ENCODE measurements at places on chromosomes 11 and 22. TPM values are rescaled to one million over a fixed set of nuclear protein-coding genes. Genes with fewer than 3 reads are reported as not detected.

DNA sequence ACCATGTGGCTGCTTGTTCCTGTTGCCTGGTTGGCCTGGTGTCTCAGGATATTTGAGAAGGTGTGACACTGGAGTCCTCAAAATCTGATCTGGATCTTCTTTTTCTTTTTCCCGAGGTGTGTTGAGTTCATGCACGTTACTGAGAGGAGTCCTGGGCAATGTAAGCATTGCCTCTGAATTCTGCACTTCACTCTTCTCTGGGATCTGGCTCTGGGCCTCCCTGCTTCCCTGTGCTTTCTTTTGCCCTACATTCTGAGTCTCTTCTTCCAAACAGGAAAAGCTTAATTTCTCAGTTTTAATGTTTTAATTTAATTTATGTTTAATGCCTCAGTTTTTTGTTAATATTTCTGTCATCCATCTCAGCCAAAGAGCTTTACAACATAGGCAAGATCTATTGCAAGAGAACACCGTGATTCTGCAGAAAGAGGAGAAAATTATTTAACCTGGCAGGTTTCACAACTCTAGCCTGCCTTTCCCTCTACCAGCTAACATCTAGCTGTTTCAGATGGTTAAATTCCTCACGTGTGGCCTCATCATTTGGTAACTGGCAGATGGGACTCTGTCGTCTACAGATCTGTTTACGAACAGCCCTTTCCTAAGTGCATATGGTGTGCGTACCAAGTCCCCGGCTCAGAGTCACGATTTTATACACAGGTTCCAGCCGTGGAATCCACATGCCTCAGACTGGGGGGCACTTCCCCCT is 24.7 kb downstream of the LDLRAD3 start:
- no peak for DNase-seq
- H3K27me3 ChIP-seq, result no peaks in the 10 kb centered on the region
- no peaks in the 10 kb centered on the region for H3K36me3 ChIP-seq

- no peaks in the 10 kb centered on the region for H3K27me3 ChIP-seq
- no peak overlapping the region for H3K27ac ChIP-seq
- H3K4me1 ChIP-seq, result peaks cover 19% of the 10 kb centered on the region
- H3K36me3 ChIP-seq, result peaks cover 24% of the 10 kb centered on the region
- DNase-seq, result no peak
Observed at GRCh38 chr22:41664951-41665350, 23.7 kb downstream of the SNU13 start.

DNA sequence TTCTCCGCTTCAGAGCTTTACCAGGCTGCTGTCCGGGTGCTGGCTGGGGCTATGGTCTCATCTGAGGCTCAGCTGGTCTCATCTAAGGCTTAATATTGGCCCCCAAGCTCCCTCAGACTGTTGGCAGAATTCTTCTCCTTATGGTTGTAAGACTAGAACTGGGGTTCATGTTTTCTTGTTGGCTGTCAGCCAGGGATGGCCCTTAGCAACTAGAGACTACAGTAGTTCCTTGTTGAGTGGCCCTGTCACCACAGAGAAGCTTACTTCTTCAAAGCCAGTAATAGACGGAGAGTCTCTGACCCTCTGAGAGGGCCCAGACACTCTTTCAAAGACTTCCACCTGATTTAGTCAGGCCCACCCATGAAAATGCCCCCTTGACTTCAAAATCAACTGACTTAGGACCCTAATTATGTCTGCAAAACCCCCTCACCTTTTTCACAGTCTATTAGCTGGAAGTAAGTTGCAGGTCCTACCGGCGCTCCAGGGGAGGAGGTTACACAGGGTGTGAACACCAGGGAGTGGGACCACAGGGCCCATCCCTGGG is 24.2 kb upstream of the TREH start:
- H3K27me3 ChIP-seq, result peaks cover 7% of the 10 kb centered on the region
- no peak overlapping the region for H3K4me3 ChIP-seq
- no peaks in the 10 kb centered on the region for H3K4me1 ChIP-seq

The HARBI1 gene
- 6.7 TPM for total RNA-seq

DNA sequence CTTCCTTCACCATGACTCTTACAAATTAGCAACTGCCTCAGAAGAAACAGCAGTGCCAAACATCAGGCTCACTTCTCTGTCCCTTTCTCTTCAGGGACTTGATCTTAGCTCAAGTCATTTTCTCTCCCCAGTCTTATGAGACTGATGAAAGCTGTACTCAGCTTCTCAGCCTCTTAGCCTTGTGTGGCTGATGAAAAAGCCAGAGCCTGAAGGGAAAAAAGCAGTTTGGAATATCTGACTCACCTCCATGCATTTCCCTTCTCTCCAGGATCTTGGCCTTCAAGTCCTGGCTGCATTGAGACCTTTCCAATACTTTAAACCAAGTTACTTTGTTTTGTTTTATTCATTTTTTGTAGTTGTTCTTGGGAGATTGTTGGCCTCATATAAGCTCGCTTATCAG is 195.9 kb downstream of the SPON1 start:
- no peak overlapping the region for H3K27ac ChIP-seq
- H3K27me3 ChIP-seq, result peaks cover 2% of the 10 kb centered on the region
- no peaks in the 10 kb centered on the region for H3K36me3 ChIP-seq
- H3K4me1 ChIP-seq, result no peaks in the 10 kb centered on the region
- H3K4me3 ChIP-seq, result no peak overlapping the region

The GRK3 gene
- total RNA-seq, result 1.1 TPM

DNA sequence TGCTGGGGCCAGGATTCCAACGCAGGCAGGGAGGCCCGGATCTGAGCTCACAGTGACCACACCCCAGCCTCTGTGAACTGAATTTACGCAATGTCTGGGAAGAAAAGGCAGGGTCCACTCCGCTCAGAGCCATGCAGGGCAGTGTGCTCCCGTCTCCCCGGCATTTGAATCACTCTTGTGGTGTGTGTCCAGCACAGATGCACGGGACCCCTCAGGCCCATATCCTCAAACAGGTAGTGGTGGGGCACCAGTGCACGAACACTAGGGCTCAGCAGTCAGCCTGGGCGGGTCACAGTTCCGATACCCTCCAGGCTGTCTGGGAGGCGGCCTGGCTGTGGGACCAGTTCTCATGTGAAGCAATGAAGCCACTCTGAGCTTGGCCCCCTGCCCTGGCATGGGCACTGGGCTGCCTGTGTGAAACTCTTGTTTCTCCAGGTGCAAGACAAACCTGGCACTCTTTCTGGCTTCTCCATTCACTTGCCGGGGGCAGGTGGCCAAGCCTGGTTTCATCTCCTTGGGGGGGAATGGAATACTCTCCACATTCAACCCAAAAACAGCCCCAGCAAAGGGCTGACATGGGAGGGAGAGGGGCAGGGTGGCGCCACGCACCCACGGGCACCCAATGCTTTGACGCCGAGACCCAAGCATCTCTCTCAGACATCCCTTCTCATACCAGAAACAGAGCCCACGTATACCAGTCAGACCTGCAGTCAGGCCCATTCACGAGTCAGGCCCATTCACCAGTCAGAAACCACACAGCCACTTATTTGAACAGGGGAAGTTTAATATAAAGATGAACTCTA is 14.3 kb downstream of the DHCR7 start:
- H3K36me3 ChIP-seq, result peaks cover 17% of the 10 kb centered on the region
- no peak for DNase-seq
- no peaks in the 10 kb centered on the region for H3K4me1 ChIP-seq
- H3K27ac ChIP-seq, result no peak overlapping the region
- H3K4me3 ChIP-seq, result no peak overlapping the region
- no peaks in the 10 kb centered on the region for H3K27me3 ChIP-seq

- no peak for DNase-seq
- H3K4me3 ChIP-seq, result no peak overlapping the region
- H3K27me3 ChIP-seq, result no peaks in the 10 kb centered on the region
Observed at GRCh38 chr22:47115921-47116320, 353.5 kb downstream of the TBC1D22A start.

DNA sequence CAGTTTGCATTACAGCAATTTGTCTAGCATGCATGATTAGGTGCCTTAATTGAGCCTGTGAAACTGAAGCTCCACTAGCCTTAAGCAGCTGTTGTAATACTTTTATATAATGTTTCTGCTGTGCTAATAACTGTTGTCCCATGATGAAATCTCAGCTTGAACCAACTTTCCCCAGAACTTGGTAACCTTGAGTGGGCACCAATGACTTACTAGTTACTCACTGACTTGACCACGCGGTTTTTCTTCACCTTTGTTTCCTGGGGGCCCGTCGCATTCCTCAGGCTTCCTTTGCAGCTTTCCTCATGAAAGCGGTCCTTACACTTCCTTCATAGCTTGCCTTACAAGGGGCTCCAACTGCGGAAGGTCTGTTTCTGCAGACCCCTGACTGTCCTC is 11.2 kb upstream of the GLYATL1 start:
- H3K27ac ChIP-seq, result no peak overlapping the region
- no peaks in the 10 kb centered on the region for H3K36me3 ChIP-seq
- H3K4me3 ChIP-seq, result no peak overlapping the region
- peaks cover 49% of the 10 kb centered on the region for H3K27me3 ChIP-seq
- DNase-seq, result no peak

- H3K27me3 ChIP-seq, result no peaks in the 10 kb centered on the region
- H3K27ac ChIP-seq, result no peak overlapping the region
- H3K4me3 ChIP-seq, result no peak overlapping the region
- no peak for DNase-seq
- H3K36me3 ChIP-seq, result no peaks in the 10 kb centered on the region
Observed at GRCh38 chr11:108414958-108415357, 52.4 kb downstream of the C11orf65 start.

DNA sequence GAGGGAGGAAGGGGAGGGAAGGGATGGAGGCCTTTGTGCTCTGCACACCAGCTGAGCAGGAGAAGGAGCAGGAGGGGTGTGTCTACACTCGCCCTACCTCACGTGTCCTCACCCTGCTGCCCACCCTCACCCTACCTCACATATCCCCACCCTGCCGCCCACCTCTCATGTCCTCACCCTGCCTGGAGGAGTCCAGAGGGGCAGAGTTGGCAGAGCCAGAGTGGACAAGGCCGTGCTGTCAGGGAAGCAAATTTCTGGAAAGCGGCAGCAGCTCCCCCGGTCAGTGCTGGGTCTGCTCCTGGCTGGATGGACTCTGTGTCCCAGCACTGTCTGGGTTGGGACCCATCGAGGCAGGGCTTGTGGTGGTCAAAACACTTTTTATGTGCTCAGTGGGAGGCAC is 799.6 kb downstream of the BRD1 start:
- no peak overlapping the region for H3K27ac ChIP-seq
- H3K4me3 ChIP-seq, result no peak overlapping the region
- DNase-seq, result no peak
- H3K27me3 ChIP-seq, result peaks cover 9% of the 10 kb centered on the region

DNA sequence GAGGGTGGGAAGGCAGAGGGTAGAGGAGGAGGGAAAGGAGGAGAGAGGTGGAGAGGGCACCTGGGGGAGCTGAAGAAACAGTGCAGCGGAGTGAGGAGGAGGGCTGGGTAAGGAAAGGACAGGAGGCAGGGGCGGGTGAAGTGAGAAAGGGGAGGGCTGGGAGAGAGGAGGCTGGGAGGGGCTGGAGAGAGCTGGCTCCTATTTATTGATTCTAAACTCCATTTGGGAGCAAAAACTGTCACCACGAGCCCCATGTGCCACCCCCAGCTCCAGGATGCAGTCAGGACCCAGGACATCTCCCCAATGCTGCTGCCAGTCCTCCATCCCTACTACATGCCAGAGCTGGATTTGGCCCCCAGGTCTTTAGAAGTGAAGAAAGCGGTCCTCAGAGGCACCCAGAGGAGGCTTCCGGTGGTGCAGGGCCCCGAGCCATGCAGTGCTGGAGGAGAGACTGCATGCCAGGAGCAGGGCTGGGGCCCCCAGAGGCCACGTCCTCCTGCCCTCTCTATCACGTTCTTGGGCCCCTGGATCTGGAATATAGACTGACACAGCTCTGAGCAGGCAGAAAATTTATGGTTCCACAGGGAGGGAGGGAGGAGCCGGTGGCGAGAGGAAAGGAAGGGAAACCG is 53.7 kb downstream of the SLC22A12 start:
- H3K4me1 ChIP-seq, result peaks cover 14% of the 10 kb centered on the region
- no peak for DNase-seq
- H3K27me3 ChIP-seq, result peaks cover 27% of the 10 kb centered on the region
- no peak overlapping the region for H3K27ac ChIP-seq
- H3K36me3 ChIP-seq, result no peaks in the 10 kb centered on the region

- H3K27me3 ChIP-seq, result no peaks in the 10 kb centered on the region
- peaks cover 4% of the 10 kb centered on the region for H3K4me1 ChIP-seq
- no peak overlapping the region for H3K27ac ChIP-seq
- no peak overlapping the region for H3K4me3 ChIP-seq
Observed at GRCh38 chr11:86773513-86774252, 26.7 kb upstream of the PRSS23 start.

- H3K27me3 ChIP-seq, result no peaks in the 10 kb centered on the region
- H3K36me3 ChIP-seq, result no peaks in the 10 kb centered on the region
- peaks cover 17% of the 10 kb centered on the region for H3K4me1 ChIP-seq
- H3K4me3 ChIP-seq, result no peak overlapping the region
- no peak for DNase-seq
Observed at GRCh38 chr11:26851696-26852095, 129.8 kb upstream of the SLC5A12 start.

The DBX1 gene
- total RNA-seq, result not detected

The KCNC1 gene
- not detected for total RNA-seq

All from osteocyte (in vitro differentiated cells).